Stimulated activated CD4-positive, alpha-beta T cell treated with anti-CD3 and anti-CD28 coated beads, Interleukin-15, amount 100 ng/mL, for 1 hour (primary cell): ENCODE measurements at places on chromosomes 4 and X.
A peak's percentile ranks its signal among the peaks of the same experiment; 100 is the strongest.

GRCh38 chr4:125983168-125983567 lies 668.4 kb downstream of the FAT4 start:
- DNase-seq: no peak

DNA sequence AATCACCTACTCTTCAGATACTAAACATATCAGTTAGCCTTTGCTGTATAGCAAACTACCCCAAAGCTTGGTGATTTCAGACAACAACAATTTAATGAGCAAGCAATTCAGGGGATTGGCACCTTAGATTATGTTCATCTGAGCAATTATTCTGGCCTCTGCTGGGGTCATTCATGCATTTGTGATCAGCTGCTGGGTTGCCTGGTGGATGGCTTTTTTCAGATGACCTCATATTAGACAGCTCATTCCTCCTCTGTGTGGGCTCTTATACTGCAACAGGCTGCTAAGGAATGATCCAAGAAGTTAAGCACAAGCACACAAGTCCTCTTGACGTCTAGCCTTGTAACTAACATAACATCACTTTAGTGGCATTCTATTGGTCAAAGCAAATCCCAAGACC lies 153.0 kb upstream of the PPP1R2C start:
- DNase-seq: no peak

DNA sequence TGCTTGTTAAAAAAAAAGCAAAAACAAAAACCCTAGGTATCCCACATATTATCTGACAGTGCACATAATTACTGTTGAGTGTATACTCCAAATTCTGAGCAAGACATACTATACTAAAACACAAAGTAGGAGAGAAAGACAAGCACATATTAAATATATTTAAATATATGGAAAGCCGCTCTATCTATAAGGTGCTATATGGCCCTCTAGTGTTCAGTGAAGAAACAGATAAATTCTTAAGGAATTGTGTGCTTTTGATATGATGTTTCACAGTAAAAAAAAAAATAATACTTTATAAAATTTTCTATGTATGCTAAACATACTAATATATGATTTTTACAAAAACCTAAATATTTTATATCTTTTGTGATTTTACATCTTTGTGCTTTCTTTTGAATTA lies 137.8 kb downstream of the FBXW7 start:
- DNase-seq: no peak

- DNase-seq: no peak
Measured at GRCh38 chr4:140837736-140838135, 81.6 kb upstream of the TBC1D9 start.

DNA sequence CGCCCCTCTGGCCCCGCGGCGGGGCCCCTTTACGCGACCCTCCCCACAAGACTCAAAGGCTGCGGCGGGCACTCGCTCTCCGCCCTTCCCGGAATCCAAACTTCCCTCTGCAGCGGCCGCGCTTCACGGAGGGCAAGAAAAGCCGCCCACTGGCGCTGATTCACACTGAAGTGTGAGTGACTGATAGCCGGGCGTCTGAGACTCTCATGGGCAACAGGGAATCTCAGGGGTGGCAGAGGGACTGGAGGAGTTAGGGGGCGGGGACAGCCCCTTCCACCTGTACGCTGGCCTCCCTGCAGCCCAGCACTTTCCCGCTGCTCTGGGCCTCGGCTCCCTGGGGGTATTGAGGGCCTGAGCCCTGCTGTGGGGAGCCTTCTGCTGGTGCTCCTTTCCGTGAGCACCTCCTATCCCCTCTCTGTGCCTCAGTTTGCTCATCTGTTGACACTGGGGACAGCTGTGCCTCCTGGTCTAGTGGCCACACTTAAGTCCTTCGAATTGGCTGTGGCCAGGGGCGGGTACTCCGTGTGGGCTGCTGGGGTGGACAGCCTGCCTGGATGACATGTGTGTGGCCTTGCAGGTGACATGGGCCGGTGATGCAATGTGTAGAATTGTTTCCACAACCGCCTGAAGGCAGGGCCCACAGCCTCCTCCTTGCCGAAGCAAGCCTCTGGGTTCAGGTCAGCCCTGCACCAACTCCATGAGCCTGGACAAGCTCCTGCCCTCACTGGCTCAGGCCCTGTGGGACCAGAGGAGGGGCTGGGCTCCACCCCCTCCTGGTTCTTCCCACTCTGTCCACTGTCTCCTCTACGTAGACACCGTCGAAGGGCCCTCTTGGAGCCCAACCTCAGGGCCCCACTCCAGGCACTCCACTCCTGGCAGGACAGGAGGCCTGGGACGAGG lies 951 bp downstream of the SH3BP2 start:
- DNase-seq: no peak

DNA sequence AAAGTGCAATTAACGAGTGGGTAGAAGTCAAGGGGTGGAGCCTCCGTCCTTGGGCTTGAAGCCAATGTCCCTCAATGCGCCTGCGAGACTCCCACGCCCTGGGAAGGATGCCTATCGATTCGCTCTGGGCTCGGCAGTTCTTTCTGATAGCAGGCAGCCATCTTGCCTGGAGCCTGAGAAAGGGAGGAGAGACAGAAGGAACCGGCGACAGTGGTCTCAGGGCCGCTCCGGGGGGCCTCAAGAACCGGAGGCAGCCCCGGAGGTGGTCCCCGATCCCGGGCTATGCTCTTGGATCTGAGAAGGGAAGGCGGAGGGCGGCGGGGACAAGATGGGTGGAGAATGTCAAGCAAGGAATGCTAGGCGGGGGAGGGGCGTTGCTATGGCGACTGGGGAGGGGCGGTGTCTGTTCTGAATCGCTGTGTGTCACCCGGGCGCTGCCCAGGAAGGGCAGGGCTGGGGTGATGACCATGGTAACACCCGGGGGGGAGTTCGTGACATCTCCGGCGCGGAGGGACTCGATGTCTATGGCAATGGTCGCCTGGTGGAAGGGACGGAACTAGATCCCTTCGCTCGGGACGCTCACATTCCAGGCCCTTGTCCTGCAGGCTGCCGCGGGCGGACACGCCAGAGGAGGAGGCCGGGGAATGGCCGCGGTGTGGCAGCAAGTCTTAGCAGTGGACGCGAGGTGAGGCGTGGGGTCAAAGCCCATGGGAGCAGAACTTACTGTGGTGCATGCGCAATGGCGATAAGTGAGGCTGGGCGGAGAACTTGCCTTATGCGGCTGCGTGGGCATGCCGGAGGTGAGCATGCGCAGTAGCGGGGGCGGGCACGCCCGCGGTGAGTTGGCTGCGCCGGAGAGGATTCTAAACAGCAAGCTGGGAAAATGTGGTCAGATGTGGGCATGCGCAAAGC lies at the start of gene WDR13:
TSS of gene WDR13 (plus strand) at position 140 of the 912 bp plus-strand sequence. CDS start at position 645, 505 bp downstream.
- peak; percentile 83 for DNase-seq

DNA sequence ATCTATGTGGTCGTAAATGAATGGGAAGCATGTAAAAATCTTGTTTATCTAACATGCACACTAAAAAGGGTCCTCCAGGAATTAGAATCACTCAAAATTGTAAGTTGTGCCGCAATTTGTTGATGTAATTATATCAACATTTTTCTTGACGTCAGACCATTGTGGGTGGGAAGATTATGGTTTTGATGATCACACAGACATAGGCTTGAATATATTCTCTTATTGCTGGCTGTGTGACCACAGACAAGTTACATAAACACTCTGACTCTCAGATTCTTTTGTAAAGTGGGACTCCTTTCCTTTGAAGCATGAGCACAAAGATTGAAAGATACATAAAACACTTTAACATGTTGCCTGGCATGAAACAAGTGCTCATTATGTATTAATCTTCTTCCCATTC lies 51.5 kb downstream of the IL1RAPL1 start:
- DNase-seq: no peak

DNA sequence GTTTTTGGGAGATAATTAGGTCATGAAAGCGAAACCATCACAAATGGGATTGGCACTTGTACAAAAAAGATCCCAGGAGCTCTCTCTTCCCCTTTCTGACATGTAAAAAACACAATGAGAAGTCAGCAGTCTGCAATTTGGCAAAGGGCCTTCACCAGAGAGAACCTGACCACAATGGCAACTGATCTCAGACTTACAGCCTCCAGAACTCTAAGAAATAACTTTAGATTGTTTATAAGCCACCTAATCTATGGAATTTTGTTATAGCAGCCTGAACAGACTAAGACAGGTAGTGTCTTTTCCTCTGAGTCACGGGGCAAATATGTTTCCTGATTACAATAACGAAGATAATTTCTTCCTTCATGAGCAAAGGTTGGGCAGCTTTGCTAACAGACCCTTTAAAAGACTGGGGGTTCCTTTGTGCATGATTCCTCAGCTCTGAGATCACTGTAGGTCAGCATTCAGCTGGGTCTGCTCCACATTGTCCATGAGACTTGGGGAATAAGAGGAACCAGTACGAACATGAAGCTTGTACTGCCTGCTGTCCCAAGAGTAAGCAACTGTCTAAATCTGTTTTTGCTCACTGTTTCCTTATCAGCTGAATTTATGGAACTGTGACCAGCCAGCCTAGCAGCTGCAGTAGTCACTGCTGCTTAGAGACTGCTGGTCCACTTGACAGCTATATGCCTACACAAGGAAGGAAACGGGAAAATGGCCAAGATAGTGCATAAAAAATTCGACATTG lies 191.6 kb downstream of the ANAPC10 start:
- DNase-seq: no peak

- no peak for DNase-seq
Measured at GRCh38 chrX:45196701-45197100, 4.0 kb downstream of the DIPK2B start.

DNA sequence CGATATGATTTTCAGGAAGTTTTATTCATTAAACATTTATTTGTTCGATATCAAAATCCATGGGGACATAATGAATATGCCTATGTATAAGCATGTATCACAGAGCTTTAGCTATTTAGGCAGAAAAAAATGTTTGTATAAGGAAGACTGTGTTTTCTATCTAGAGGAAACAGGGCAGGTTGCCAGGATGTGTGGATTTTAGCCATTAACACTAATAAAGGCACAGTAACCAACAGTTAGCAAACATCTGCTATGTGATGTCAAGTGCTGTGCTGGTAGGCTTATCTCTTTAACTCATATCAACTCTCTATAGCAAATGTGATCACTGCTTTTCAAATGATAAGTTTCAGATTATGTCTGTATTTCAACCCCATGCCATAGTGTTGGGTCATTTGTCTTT lies 708.9 kb upstream of the HS3ST1 start:
- no peak for DNase-seq
